Fibroblast of skin of left quadriceps (primary cell): ENCODE measurements at places on chromosomes 6 and 20.

- no peak for DNase-seq
These were observed 65.0 kb upstream of the NHSL1 start for GRCh38 chr6:138564170-138564721.

DNA sequence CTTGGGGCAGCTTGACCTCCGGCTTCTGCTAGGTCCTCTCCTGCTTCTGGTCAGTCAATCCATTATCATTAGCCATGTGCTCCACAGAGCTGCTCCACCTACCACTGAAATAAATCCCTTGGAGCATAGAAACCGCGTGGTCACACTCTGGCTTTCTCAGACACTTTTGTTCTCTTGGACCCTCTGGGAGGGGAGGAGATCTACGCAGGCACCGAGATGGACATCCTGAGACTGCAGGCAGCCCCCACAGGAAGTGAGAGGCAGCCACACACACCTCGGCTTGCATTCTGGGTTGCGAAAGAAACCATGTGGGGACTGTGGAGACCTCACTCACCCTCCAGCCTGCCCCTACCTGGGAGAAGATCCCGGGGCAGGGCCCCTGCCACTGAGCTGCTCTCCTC is 79.5 kb downstream of the FYN start:
- DNase-seq, result no peak

DNA sequence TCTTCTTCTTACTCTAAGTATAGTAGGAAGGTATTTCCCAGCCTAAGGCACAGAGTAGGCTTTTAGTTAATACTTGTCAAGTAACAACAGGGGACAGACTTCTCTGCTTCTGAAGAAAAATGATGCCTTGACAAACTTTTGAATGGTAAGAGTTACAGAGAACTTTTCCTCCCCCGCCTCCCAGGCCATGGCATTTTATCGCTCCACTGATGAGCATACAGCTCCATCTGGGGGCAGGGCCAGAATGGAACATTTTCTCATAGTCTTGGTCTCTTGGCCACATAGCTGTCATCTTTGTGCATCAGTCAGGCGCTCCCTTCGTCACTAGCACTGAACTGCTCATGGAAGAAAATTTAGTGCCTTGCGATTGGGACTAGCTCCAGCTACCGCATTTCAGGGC is 1066.8 kb upstream of the CITED2 start:
- peak; percentile 81 for DNase-seq

DNA sequence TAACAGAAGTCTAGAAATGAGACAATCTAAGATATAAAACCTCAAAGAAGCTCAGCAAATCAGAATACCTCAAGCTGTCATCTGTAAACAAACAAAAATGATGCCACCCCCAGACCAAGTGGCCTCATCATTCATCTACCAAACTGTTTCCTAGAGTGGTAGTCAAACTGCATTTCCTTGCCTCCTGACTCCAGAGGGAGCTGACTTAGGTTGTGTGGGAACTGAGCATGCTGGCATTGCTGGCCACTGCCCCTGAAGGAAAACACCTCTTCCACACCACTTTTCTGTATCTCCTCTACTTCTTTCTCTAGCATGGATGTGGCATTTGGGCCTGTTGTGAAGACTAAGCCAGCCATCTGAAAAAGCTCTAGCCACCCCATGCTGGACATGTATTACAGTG is 56.3 kb downstream of the ZHX3 start:
- DNase-seq, result no peak

- DNase-seq, result no peak
These were observed 525.8 kb upstream of the POU3F2 start for GRCh38 chr6:98308564-98308963.

GRCh38 chr20:37276494-37277252 is 12.8 kb upstream of the MANBAL start:
- DNase-seq, result peak; percentile 57

GRCh38 chr20:63070771-63071540 is 64.2 kb upstream of the BHLHE23 start:
- no peak for DNase-seq
